ENCODE measurements at places on chromosomes 6 and 20.

DNA sequence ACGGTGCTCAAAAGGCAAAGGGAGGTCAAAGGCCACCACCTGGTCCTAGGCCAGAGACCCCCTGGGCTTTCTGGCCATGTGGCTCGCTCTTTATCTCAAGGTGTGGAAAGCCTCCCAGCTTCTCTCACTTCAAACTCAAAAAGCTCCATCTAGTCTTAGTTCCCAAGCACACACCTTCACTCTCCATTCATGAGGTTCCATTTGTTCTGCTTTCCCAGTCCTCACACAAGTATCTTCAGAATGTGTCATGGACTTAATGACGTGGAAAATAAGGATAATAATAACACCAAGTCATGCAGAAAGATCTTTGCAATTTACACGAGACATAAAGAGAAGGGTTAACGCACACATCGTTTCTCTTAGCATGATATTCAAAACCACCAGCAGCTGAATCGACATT, 219.3 kb downstream of the GMDS start:
- DNase-seq: no peak

GRCh38 chr6:168695701-168696100, 254.7 kb downstream of the SMOC2 start:
- no peak for DNase-seq

DNA sequence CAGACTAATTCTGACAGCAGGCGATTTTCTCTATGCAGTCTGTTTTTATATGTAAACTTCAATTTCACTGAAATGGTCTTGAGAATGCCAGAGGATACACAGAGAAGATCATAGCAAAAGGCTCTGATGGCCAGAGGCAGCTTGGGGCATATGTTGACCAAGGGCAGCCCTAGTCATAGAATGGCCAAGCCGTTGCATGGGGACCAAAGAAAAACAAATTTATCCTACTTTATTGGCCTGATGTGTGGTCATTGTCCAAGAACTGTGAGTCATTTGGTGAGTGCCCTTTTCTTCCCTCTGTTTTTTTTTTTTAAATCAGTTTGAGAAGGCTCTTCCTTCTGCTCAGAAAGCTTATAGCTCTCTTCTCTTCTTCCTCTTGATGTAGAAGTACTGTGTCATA, 5.8 kb downstream of the HDGFL1 start:
- DNase-seq: no peak

DNA sequence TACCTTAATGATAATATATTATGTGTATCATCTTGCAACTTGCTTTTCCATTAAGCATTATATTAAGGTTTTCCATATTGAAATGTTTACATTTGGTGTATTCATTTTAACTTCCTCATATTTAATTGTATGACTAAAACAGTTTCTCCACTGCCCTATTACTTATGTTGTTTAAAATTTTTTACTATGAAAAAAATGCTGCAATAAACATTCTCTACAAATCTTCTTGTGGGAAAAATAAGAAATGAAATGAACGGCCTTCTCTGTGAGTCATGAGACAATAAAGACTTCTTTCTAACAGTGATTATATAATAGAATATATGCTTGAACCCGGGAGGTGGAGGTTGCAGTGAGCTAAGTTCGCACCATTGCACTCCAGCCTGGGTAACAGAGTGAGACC, 25.5 kb downstream of the FASTKD5 start:
- no peak for DNase-seq

DNA sequence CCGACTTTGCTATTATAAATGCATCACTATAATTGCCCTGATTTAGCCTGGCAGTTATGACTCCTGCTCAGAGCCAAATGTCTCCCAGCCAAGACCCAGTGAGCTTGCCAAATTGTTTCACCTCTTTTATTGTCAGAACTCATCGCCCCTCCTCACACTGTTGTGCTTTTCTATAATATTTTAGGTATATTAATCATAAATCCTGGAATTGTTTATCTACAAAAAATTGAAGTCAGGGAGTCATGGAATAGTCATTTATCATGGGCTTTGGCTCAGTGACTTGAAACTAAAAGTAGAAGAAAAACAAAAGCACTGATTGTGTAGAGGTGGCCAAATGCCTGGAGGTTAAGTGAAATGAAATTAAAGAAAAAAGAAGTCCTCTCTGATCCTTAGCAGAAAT, 85.6 kb downstream of the PFDN4 start:
- no peak for DNase-seq

DNA sequence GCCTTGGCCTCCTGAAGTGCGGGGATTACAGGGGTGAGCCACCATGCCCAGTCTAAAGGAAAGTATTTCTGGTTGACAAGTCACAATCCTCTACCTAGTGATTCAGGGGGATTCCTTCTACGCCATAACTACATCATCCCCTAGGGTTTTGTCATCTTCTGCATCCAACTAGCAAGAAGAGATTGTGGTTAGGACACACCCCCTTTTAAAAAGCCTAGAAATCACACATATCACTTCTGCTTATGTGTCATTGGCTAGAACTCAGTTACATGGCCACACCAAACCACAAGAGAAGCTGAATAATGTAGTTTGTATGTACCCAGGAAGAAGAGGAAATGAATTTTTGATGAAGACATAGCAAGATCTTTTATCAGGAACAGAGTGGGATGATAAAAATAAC, 14.7 kb upstream of the CHD6 start:
- no peak for DNase-seq

- DNase-seq: no peak
These were observed 149.3 kb downstream of the PTPRT start for GRCh38 chr20:43040427-43040826.

DNA sequence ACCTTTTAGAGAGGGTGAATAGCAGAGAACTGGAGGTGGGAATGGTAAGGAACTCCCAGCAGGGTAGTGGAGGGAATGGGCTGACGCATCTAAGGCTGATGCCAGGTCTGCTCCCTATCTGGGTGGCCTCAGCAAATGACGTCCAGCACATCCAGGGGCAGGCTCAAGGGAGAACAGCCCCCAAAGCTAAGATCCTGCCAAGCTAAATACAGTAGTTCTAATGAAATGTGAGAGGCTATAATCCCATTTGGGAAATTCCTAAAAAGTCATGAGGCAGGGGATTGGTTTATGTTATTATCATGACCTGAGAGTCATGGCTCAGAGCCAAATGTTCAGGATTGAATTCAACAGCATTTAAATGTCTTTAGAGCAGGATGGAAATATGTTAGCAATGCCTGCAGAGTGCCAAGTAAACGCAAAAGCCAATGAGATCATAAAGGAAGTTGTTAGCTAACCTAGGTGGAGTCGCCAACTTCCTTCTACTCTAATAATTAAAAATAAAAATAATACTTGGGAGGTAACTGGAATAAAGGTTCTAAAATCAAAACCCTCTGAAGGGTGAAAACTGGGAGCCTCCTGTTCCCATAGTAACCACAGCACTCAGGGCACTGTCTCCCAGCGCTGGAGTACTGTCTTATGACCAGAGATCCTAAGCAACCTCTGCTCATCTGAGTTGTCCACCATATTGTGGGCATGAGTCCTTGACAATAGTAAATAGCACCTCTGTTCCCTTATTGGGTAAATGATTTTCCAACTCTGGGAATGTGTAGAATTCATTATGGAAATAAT, 34.8 kb downstream of the IYD start:
- DNase-seq: no peak

DNA sequence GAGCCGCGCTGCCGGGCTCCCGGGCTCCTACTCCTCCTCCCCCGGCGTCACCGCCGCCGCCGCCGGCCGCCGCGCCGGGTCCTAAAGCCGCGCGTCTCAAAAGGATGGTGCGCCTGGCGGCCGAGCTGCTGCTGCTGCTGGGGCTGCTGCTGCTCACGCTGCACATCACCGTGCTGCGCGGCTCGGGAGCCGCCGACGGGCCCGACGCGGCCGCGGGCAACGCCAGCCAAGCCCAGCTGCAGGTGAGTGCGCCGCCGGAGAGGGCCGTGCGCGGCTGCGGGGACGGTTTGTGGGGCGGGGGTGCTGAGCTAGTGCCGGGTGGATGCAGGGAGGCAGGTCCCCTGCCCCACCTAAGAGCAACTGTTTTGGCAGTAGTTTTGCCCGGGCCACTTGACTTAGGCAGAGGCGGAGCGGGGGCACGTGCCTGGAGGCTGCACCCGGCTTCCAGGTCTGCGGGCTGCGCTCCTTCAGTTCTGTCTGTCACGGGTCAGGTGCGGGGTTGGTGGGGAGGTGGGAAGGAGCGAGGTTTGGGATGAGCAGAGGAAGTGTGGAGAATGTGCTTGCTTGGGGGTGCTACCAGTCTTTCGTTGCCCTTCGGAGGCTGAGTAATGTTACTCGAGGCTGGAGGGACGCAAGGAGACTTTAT, 722 bp downstream of the ISM1 start:
- peak; percentile 14 for DNase-seq

- no peak for DNase-seq
These were observed 382.3 kb downstream of the CD83 start for GRCh38 chr6:14499841-14500240.

GRCh38 chr6:11645016-11645415, 107.5 kb downstream of the TMEM170B start:
- no peak for DNase-seq

GRCh38 chr6:50288881-50289280, 239.2 kb upstream of the DEFB112 start:
- DNase-seq: no peak

DNA sequence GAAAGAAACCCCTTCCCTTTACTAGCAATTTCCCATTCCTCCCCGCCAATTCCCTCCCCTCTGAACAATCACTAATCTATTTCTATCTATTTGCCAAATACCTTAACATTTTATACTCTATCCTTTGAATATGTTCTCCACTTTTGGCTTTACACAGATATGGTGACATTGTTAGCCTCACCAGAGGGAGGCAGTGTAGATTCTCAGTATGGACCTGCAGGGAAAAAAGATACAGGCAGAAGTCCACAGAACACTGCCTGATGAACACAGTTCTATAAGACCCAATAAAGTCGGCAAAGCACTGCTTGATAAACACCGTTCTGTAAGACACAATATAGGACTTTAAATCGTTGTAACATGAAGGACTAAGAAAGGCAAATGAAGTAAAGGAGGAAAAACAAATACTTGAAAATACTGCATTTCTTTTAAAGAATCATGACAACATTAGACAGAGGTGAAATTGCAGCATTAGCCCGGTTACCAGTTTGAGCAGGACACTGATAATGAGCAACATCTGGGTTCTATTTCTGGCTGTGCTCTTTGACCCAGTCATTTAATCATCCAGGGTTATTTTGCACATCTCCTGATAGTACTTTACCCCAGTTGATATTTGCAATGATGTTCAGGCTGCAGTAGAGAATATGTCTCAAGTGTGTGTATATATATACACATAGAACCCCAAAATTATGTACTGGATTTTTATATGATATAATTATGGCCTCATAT, 296.8 kb downstream of the UTRN start:
- no peak for DNase-seq

- no peak for DNase-seq
These were observed 271.2 kb upstream of the TAB2 start for GRCh38 chr6:149046164-149046821.

DNA sequence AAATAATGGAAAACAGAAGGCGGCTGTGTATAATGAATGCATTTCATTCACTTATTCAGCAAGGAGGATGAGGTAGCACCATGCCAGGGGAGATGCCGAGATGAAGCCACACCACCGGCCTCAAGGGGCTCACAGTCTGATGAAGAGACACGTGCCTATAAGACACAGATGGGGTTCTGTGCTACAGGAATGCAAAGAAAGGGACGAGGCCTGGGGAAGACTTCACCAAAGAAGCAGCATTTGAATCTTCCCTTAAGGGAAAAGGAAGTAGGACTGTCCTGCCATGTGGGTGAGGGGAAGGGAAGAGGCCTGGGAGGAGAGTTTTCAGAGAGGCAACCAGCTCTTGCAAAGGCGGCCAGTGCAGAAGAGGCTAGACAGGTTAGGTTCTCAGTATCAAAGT, 98.9 kb downstream of the PSMG4 start:
- no peak for DNase-seq

GRCh38 chr20:50071039-50071888, 41.7 kb downstream of the UBE2V1 start:
- DNase-seq: peak; percentile 54

GRCh38 chr6:162710419-162710818, 17.1 kb downstream of the PRKN start:
- DNase-seq: no peak

- no peak for DNase-seq
These were observed 19.6 kb upstream of the KIF25 start for GRCh38 chr6:167977717-167978467.

GRCh38 chr6:46948699-46949098, 27.0 kb upstream of the ADGRF5 start:
- DNase-seq: no peak

GRCh38 chr6:53369876-53370515, 21.2 kb upstream of the ELOVL5 start:
- DNase-seq: no peak
